ENCODE measurements at places on chromosomes 11 and 22.

- no peak for DNase-seq
These were observed 22.7 kb upstream of the IL17REL start for GRCh38 chr22:50035131-50035881.

GRCh38 chr11:118841469-118842242 lies 42.0 kb upstream of the CXCR5 start:
- DNase-seq = no peak

- peak; percentile 56 for DNase-seq
These were observed 22.2 kb upstream of the MALAT1 start for GRCh38 chr11:65476632-65477148.

GRCh38 chr11:94750319-94751217 lies 17.6 kb upstream of the AMOTL1 start:
- DNase-seq = no peak

DNA sequence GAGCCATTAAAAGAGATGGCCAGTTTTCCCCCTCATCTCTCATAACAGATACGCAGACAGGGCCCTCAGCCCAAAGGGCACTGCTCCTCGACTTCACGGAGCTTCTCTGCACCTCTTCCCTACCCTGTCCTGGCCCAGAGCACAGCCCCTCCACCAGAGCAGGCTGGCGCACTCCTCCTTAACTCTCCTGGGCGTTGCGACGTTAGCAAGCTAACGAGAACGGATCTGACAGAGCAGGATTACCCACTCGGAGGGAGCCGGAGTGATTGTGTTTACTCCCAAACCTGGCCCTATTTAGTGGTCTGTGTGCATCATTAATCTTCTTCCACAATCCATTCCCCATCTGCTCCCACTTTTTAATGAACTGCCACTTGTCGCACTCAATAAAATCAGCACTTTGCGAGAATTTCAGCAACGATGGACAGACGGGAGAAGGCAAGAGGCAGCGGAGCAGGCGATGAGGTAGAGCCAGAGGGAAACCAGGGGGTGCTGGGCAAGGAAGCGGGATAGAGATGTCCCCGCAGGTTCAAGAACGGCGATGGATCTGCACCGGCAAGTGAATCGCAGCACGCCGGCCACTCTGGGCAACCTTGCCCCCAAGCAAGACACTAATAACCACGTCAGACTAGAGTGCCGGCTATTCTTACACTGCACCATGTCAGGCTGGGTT lies 159.4 kb downstream of the BUD13 start:
- DNase-seq = no peak

DNA sequence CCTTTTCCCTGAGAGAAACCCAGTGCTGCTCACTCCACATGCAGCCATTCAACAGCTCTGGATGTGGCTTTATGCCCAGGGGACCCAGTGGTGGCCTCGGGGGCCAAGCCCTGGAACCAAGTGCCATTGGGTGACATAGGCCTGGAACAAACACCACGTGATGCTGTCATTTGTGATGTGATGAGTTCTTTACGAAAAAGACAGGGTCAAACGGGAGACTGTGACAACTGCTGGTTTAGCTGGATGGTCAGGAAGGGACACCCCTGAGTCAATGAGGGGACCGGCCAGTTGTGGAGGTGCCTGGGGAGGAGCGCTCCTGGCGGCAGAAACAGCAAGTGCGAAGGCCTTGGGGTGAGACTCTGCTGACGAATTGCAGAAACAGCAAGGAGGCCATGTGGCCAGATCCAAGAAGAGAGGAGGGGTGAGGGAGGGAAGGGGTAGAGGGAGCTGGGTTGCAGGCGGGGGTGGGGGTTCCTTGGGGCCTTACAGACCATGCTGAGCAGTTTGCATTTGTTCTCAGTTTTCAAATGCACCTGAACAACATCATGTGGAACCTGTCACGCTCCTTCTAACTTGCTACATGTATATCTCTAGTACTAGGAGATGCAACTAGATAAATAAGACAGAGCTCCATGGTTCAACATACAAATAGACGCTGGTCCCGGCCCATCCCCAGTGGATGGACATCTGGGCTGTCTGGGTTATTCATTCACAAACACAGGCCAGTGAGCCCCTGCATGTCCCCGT lies 56.1 kb downstream of the IGLL5 start:
- DNase-seq = peak; percentile 29

DNA sequence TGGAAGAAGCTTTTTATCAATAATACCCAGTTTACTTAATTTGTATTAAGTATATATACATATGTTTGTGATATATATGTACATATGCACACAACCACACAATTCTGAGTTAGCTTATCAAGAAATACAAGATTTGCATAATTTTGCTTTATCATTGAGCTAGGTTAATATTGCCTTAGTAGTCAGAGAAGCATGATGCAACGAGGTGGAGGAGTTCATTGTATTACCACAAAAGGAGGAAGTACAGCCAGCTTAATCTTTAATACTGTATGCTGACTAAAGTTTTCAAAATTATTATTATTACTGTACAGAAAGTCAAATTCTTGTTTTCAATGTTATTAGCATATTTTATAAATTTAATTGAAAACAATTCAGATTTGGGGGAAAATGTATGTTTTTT lies 278.4 kb upstream of the PDGFD start:
- DNase-seq = no peak

DNA sequence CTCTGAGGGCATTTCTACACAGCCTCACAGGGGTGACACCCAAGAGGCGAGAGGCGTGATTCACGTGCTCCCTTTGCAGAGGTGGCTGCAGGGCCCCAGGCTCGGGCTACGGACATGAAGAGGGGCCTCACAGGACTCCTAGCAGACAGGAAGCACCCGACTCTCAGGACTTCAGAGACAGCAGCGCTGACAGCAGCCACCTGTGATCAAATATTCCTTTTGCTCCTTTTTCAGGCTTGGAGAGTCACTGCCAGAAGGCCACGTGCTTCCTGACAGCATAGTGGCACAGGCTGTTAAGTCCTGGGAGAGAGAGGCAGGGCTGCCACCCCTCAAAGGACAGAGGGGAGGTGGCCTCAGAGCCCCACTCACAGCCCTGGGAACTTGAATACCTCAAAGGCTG lies 348.9 kb downstream of the CADM1 start:
- DNase-seq = no peak

- no peak for DNase-seq
These were observed 8.2 kb downstream of the RTL6 start for GRCh38 chr22:44489817-44490216.

- no peak for DNase-seq
These were observed 3.5 kb downstream of the KRTAP5-7 start for GRCh38 chr11:71530602-71531001.

DNA sequence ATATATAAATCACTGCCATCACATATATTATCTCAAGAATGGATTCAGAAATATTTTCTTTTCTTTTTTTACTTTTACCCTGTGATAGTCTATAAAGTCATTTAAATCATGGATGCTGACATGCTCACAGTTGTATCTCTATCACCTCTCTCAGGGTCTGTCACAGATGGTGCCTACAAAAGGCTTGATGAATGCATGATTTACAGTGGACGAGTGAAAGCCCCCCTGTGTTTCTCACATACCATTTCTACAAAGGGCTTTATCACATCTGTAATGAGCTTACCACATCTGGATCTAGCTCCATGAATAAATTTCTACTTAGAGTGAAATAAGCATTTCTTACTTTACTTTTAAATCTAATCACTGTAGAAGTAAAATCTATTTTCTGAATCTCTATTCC lies 121.4 kb upstream of the CARD18 start:
- no peak for DNase-seq

DNA sequence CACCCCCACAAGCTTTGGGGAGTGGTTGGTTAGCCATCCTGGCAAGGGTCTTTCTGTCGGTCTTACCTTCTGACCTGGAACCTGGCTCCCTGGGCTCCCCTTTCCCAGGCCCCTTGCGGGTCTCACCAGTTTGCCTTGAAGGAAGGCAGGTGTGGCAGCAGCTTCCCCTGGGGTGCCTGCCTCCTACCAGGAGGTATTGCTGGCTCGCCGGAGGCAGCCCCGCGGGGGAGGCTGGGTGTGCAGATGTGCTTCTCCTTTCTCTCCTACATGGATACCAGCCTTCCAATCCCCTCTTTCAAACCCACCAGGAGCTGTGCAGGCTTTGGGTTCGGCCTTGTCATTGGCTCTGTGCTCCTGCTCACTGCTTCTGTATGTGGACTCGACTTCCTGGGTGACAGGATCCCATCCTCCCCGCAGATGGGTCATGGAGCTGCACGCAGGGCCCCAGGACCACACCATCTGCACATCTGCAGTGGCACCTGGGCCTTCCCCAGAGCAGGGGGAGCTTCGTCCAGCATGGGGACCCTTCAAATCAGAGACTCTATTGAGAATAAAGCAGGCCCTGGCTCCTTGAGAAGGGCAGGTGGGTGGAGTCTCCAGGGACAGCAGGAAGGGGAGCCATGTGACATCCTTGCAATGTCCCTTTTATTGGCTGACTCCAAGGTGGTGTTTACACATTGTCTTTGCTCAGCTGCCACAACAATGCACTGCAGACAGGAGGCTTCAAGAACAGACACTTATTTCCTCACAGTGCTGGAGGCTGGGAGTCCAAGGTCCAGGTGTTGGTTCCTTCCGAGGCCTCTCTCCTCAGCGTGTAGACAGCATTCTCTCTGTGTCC lies 592.0 kb downstream of the BRD1 start:
- DNase-seq = no peak
